ENCODE measurements at places on chromosomes 16 and 17.

DNA sequence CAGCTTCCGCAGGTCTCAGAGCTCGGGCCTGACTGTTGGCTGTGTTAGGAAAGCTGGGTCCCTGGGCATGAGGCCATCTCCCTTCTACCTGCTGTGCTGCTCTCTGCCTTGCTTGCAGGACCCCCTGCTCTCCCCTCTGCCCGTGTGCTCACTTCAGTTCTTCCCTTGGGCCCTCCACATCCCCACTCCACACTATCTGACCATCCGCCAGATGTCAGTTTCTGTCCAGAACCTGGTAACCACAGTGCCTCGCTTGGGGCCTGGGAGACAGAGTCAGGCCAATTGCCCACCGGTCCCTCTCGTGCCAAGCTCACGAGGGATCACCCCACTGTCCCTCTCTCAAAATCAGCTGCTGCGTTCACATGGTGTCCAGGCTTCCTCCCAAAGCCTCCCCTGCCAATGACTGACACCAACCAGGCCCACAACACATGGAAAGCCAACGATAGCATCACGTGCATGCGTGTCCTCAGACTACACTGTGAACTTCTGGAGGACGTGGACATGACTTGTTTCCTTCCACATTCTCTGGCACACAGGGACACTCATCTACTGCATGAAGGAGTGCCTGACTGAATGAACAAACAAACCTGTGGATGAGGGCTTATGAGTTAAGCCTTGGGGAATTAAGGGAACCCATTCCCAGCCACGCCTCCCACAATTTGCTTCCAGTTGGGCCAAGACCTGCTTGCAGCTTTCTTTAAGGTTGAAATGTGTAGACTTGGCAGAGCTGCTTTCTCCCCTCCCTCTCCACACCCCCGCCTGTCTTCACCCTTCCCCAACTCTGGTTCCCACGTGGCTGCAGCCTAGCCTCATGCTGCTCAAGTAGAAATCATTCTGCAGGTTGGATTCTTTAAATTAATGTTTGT, 72.5 kb upstream of the ZNF423 start:
- no peak for DNase-seq

DNA sequence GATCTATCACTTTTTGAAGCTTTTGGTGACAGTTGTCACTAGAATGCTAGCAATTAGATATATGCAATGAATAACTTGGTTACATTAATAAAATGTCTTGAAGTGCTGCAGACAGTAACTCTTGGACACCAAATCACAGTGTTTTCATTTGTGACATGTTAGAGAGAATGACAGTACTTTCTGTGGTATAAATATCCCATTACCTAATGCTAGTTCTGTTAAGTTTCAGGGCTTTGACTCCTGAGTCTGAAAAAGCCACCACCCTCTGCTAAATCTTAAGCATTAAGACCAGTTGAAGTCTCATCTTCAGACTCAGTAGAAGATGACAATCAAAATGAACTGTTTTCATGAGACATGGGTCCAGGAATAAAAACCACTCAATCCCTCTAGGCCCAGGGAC, 10.6 kb upstream of the CPHXL2 start:
- no peak for DNase-seq

GRCh38 chr16:82792693-82793092, 165.9 kb downstream of the CDH13 start:
- DNase-seq = no peak

GRCh38 chr17:4090898-4091297, 51.9 kb downstream of the ZZEF1 start:
- no peak for DNase-seq

DNA sequence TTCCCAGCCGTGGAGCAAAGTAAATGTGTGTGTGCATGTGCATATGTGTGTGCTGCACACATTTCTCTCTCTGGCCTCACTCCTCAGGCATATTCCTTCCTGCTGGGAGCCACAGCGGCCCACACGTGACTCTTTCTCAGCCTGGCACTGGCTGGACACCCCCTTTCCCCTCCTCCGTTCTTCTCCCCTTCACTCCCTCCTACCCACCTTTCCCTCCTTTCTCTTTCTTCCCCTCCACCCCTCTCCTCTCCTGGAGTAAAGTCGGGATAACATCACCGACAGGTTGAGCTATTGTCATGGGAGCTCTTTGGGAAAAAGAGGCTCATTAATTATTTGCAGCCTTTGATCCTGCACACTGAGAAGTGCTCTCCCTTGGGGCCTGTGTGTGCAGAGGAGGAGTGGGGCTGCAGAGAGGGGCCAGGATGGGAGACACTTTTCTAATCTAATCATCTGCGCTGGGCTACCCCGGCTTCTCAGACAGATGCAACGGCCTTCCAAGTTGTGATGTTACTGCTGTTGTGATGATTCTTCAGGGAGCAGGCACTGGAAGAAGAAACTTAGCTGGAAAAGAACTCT, 126.3 kb upstream of the HSBP1 start:
- no peak for DNase-seq

DNA sequence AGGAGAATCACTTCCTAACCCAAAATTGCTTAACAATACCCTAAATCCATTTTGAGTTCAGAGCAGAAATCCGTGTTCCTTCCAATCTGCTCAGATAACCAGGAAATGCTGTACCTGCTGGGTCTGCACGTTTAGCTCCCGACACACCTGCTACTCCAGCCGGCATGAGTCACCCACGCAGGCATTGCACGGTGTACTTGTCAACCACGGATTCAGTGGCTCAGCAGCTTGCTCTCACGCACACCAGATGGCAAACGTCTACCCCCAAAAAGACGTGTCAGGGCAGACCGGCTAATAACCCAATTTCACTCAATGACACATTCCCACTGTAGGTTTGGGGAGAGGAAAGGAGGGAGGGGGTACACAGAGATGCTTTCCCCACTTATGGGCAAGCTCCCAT, 468.1 kb downstream of the SOX9 start:
- DNase-seq = no peak

GRCh38 chr16:81723098-81723723, 55.9 kb upstream of the PLCG2 start:
- peak; percentile 43 for DNase-seq

GRCh38 chr17:34246446-34246845, 8.6 kb upstream of the CCL2 start:
- no peak for DNase-seq

DNA sequence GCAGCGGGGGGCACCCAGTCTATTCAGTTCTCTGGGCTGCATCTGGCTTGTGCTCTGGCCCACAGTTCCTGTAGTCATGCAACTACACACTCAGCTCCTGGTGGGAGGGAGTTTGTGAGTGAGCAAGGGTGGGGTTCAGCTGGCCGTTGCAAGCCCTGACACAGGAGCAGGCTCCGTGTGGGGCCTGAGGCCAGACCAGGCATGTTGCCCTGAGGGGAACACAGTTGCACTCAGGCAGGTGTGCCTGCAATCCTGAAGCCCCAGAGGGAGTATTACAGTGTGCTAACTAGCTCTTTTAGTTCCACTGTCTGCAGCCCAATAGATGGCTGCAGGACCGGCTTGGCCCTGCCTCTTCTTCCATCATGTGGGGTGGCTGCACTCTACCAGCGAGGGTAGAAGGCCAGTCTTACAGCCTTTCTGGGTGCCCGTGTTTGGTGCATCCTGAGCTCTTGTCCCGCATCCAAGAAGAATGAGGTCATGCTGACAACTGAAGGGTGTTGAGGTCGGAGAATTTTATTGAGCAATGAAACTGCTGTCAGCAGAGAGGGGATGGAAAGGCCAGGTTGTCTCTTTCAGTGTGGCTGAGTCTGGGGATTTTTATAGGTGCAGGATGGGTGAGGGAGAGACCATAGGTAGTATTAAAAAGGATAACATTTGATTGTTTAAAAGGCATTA, 49.9 kb upstream of the ELAC2 start:
- DNase-seq = no peak

DNA sequence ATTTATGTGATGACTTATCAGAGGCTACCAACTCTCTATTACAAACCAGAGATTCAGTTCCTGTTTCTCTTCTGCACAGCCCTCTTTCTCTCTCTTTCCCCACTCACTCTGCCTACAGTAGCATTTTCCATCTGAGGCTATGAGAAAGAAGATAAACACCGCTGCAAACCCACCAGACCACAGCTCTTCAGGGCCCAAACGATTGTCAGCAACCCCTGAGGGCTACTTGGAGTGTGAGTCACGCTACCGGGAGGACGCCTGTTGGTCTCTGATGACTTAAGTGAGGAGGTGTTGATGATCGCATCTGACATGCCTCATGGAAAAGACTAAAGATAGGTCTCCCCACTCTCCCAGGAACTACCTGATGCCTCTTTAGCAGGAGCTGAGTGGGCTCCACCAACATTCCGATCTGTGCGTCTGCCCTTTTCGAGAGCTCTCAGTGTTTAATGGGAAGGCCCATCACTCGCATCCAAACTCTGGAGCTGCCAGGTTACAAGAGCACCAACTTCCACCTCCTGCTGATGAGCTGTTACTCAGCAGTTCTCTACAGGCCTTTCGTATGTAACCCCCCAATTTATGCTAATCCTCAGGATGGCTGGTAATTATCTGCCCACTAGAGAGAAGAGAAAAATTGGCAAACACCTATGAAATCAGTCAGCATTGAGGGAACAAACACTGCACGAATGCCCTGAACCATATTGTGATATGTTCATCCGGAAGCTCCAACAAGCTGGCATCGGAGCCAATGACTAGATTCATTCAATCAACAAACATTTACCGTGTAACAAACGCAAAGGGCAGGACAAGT, 9.2 kb downstream of the GRIN2A start:
- no peak for DNase-seq

DNA sequence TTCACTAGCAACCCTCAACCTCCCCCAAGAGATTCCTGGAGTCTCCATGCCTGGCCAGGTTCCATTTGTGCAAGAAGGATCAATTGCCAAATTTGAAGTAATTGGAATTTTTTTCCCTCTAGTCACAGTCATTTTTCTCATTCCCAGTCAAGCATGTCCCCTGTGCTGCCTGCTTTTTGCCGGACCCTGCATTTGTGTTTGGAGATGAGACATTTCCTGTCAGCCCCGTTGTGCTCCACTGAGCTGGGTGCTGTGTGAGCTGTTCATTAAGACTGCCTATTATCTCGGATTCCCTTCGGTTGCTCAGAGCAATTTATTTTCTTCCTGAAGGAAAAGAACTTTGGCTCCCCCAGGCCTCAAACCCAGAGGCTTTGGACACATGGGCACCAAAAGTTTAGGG, 201.0 kb upstream of the NLRP1 start:
- DNase-seq = no peak

DNA sequence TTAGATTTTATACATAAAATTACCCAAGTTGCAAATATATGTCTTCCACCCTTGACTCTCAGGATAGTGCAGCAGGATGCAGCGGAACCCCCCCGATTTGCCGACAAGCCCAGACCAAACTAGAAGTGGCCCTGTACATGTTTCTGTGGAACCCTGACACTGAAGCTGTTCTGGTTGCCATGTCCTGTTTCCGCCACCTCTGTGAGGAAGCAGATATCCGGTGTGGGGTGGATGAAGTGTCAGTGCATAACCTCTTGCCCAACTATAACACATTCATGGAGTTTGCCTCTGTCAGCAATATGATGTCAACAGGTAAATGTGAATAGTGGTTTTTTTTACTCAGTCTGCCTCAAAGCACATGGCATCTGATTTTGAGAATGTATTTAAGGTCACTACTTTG, 70.7 kb downstream of the OMG start:
- no peak for DNase-seq

- DNase-seq = no peak
These were observed 618.7 kb downstream of the WWOX start for GRCh38 chr16:78718141-78718540.

- peak; percentile 50 for DNase-seq
These were observed 785 bp downstream of the NME3 start for GRCh38 chr16:1770328-1771187.

DNA sequence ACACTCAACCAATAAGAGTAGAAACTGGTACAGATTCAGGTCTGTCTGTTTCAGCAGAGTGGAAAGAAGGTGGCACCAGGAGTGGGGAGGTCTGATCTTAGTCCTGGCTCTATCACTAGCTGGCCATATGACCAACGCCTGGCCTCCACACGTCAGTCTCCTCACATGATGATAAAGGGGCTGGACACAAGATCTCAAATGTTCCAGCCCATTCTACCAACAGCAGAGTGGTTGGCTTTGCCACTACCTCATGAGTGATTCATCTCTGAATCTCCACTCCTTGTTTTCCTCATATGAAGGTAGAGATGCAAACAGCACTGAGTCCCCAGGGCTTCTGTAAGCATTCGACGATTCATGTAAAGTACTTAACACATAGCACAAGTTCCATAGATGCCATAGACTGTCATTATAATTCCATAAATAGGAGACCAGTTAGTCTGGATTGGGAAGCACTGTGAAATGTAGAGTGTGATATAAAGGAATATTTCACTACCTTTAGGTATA, 281.9 kb upstream of the ASIC2 start:
- no peak for DNase-seq

GRCh38 chr16:79469999-79470398, 130.5 kb downstream of the MAF start:
- no peak for DNase-seq

- no peak for DNase-seq
These were observed 34.8 kb downstream of the CPNE2 start for GRCh38 chr16:57127037-57127763.

GRCh38 chr17:74960570-74961342, 11.8 kb downstream of the HID1 start:
- peak; percentile 76 for DNase-seq

DNA sequence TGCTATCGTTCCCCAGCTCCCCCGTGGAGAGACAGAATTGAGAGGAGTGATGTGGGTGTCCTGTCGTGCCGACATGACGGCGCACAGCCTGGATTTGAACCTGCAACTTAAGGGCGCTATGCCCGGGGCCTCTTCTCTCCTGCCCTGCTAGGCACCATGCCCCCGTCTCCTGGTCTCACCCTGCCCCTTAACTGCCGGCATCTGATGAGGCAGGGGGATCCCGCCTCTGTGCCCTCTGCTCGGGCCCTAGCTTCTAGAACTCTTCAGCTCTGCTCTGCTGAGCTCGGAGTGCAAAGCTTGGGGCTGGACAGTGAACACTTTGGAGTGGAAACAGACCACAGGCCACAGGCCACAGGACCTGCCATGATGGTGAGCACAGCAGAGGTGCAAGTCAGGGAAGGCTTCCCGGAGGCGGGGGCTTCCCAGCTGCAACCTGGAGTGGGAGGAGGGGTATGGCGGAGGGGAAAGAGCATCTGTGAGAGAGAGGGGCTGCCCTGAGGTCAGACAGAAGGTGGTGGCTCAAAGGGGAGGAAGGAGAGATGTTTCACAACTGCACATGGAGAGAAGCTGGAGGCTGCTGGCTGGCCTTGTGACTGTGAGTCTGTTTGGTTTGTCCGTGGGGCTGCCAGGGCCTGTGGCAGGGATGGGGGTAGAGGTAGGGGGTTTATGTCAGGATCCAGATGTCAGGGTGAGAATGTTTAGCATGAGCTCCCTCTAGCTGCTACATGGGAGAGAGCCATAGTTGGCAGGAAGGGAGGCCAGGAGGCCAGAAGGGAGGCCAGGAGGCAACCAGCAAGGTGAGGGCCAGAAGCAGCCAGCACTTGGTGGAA, 107.8 kb downstream of the CRLF3 start:
- no peak for DNase-seq

- no peak for DNase-seq
These were observed 32.1 kb downstream of the CDK5RAP3 start for GRCh38 chr17:48002916-48003416.

DNA sequence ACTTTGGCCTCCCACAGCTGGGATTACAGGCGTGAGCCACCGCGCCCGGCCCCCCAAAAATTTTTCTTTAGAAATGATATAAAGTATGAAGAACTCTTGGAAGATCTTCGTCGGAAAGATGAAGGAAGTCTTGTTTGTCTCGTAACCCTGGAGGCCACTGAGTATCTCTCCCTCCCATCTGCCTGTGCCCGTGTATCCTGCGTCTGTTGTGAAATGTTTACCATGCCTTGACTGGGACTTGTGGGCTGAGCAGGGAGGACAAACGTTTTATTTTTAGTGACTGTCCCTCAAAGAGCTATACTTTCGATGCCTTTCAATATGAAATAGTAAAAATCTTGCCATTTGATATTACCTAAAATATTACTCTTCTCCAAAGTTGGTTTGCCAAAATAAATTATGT, 121.2 kb downstream of the RPTOR start:
- DNase-seq = no peak
